ENCODE measurements at places on chromosomes 6 and 20.

- peak; percentile 84 for DNase-seq
Observed at GRCh38 chr6:106360410-106360988, at the start of gene CRYBG1. TSS of gene CRYBG1 (plus strand) at chr6:106360717. CDS start at chr6:106360909, 192 bp downstream.

- no peak for DNase-seq
Observed at GRCh38 chr6:324729-325125, 32.4 kb downstream of the DUSP22 start.

- no peak for DNase-seq
Observed at GRCh38 chr6:121912905-121913304, 477.5 kb downstream of the GJA1 start.

DNA sequence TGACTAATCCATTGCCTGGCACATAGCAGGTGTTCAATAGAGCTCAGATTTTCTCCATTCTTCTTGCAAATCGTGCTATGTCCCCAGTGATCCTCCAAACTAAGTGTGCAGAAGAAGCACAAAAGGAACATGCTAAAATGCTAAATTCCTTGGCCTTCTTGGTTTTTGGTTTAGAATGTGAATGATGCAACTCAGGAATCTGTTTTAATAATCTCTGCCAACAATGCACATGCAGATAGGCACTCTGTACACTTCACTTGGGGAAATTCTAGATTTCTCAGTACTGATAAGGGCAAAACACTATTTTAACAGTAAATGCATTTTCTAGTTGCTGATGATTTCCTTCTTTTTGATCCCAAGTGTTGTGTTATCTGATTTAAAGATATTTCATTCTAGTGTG is 35.2 kb downstream of the SLC22A1 start:
- DNase-seq = no peak

GRCh38 chr6:156652231-156652750 is 124.9 kb upstream of the ARID1B start:
- no peak for DNase-seq

GRCh38 chr6:79263359-79263758 is 28.9 kb upstream of the HMGN3 start:
- no peak for DNase-seq

DNA sequence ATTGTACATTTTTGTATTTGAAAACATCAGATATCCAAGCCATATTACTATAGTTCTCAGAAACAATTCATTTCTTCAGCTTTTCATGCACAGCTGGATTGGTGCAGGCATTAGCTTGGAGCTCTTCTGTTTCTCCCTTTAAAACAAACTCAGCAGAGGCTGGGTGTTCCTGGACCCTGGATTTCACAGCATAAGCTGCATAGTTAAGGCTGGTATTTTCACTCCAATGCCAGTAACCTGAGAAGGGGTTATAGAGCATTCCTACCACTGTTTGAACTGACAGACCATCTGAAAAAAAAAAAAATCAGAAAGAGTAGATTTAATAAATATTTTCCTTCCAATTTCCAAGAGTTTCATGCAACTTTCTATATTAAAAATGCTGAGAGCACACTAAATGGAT is 20.1 kb upstream of the FAXC start:
- DNase-seq = no peak

DNA sequence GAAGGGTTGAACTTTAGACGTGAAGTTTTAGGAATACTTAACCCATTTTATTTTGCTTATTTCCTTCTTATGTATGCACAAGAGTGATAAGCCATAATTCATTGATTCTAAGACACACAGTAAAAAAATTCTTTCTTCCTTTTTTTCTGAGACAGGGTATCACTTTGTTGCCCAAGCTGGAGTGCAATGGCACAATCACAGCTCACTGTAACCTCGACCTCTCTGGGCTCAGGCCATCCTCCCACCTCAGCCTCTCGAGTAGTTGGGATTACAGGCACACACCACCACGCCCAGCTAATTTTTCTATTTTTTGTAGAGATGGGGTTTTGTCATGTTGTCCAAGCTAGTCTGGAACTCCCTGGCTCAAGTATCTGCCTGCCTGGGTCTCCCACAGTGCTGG is 116.6 kb upstream of the RNF24 start:
- no peak for DNase-seq

DNA sequence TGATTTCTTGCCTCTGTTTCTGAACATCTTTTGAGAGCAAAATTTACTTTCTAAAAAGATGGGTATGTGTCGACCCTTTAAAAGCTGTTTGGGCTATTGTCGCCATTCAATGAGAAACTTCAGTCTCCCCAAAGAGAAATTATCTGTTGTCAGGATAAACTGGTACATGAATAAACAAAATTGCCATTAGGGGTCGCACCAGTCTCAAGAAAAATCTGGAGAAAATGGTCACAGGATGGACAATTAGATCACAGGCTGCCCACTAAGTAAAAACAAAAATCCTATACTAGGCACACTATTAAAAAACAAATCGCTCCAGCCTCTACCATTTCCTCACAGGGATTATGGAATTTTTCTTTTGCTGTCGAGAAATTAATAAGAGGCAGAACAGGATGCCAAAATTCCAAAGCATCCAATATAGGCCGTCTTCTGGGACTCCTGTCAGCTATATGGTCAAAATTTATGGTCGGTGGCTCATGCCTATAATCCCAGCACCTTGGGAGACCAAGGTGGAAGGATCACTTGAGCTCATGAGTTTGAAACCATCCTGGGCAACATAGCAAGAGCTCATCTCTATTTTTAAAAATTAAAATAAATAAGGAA is 5.5 kb upstream of the HLA-E start:
- DNase-seq = peak; percentile 71

- no peak for DNase-seq
Observed at GRCh38 chr20:33757046-33757445, 25.2 kb downstream of the ZNF341 start.

- DNase-seq = no peak
Observed at GRCh38 chr6:156849806-156850205, 72.6 kb downstream of the ARID1B start.

GRCh38 chr6:75438013-75438431 is 55.6 kb downstream of the FILIP1 start:
- DNase-seq = no peak

DNA sequence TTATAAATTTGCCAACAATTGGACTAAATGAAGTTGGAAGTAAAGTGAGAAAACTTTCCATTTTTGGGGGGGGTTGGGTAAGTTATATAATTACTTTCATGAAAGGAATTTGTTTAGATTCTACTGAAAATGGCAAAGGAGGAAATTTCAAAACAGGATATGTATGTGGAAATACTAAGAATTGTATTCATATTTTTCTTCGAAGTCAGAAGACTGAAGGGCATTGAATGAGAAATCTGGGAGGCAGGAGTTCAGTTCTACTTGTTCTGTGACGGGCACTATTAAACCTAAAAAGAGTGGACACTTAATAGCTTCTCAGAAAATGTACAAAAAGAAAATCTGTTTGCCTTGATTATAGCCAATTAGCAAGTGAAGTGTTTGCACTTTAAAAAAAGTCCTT is 114.7 kb downstream of the PRIM2 start:
- DNase-seq = no peak

GRCh38 chr20:6651016-6651415 is 116.5 kb upstream of the BMP2 start:
- no peak for DNase-seq

DNA sequence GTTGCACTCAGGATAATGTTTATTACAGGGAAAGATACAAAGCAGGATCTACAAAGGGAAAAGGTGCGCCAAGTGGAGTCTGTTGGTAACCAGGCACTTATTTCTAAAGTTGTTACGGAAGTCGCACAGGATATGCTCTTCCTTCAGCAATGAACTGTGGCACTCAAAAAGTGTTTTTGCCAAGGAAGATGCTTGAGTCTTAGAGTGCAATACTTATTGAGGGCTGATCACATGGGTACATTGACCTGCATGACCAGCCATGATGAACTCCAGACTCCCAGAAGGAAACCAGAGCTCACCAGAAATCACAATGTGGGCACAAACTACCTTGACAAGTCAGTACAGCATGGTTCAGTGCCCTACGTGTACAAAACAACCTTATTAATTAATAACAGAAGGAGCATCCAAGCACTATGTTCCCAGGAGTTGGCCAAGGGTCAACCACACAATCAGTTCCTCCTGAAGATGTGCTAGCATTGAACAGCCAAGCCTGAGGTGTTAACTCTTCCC is 270.7 kb upstream of the TFAP2D start:
- no peak for DNase-seq

DNA sequence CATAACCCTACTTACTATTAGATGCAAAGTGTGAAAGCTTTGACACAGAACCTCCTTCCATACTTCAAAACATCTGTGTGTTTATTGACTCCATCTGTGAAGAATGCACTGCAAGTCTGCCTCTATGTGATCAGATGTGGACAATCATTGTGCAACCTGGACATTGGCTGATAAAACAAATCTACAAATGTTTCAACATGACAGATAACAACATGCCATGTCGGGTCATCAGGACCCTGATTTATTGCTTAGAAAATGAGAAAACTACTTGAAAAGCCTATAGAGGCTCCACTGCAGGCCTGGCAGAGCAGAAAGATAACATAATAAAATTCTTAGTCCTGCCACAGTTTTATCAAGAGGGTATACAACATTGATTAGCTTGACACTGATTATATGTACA is 1286.4 kb downstream of the GRIK2 start:
- DNase-seq = no peak

DNA sequence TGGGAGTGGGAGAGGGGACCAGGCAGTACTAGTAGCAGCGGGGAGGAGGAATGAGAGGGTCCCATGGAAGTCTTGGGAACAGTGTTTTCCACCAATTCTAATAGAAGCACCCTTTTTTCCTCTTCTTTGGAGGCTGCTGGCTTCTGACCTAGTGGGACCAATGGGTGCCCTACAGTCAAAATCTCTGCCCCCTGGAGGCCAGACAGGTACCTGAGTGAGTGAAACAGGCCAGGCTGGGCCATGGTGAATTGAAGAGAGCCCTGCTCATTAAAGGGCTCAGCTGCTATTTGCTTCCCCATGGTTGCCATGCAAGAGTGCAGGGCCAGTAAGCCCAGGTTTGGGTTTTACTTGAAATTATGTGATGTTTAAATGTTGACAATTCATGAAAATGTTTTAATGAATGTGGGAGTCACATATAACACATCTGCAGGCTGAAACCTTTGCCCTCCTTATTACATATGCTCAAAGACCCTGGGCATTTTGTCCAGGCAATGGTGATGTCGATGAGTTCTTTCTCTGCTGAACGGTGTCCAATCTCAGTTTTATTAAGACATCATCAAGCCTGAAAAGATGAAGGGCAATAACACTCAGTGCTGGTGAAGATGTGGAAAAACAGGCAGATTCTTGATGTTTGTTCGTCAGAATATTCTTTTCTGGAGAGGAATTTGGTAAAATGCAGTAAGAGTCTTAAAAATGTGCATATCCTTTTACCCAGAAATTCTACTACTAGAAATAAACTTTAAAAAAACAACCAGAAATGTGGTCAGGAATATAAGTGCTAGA is 42.3 kb upstream of the OCSTAMP start:
- DNase-seq = no peak

DNA sequence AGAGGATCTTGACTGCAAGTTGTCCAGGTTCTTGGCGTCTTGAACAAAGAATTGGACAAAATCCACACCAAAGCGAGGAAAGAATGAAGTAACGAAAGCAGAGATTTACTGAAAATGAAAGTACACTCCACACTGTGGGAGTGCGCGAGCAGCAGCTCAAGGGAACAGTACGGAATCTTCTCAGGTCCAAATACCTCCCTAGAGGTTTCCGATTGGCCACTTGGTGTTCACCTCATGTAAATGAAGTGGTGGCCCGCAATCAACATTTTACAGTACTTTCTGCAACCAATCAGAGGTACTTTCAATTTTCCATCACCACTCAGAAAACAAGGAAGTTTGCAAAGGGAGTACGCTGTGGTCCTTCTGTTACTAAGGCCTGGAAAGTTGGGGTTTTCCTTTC is 122.4 kb downstream of the PTPRK start:
- DNase-seq = no peak

Data from small intestine (tissue), 16 donors.